Femur (tissue), 1 donor: ENCODE measurements at places on chromosomes 11 and 22.
A peak's percentile ranks its signal among the peaks of the same experiment; 100 is the strongest.

GRCh38 chr22:50244420-50245213, at the start of gene TUBGCP6:
Gene TUBGCP6 (minus strand): TSS chr22:50245023. CDS start chr22:50244459, 564 bp downstream.
- DNase-seq: peak; percentile 96

DNA sequence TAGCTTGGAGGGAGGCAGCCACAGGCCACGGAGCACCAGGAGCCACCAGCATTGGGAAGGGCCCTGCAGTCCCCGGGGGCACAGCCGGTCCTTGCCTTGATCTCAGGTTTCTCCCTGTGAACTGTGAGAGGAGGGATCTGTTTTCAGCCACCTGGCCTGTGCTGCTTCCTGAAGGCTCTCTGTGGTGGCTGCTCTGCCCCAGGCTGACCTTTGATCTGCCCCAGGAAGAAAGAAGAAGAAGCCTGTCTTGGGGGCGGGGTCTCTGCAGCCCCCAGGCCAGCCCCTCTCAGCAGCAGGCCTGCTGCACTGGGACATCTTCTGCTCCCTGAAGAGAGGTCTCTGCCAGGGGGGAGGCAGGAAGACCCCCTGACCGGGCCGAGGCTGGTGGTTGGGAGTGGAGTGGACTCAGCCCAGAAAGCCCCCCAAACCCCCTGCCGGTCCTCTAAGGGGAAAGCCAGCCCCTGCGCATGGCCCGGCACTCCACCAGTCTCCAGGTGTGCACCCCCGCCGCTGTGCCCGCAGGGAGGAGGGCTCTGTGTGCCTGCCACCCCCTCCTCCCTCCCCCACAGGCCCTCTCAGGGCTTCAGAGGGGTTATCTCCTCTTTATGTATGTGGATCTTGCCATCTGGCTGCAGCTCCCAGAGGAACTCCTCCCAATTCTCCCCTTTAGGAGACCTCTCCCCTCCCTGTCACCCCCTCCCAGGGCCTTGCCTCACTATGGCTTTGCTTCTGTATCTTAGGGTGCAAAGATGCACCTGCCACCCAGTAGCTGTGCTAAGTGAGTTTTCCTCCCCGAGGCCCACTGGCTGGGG, 675.3 kb downstream of the BRD1 start:
- no peak for DNase-seq

- DNase-seq: no peak
Observed at GRCh38 chr11:35911616-35912165, 32.2 kb upstream of the LDLRAD3 start.

GRCh38 chr11:36222831-36223635, 66.2 kb downstream of the COMMD9 start:
- no peak for DNase-seq

DNA sequence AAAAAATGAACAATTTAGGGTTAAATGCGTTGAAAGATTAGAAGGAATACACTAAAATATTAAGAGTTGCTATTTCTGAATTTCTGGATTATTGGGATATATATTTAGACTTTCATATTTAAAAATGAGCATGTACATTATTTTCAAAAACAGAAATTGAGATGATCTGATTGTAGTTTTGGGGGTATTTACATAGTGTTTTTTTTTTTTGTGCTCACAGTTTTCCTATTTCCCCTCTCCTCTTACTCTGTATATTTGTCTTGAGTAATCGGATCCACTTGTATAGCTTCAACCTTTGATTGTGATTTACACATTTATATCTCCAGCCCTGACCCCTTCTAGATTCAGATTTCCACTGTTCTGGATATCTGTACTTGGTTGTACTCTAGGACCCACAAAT, 5.3 kb downstream of the USP47 start:
- no peak for DNase-seq

- no peak for DNase-seq
Observed at GRCh38 chr22:31140746-31141145, 438 bp upstream of the PLA2G3 start.

- DNase-seq: no peak
Observed at GRCh38 chr22:50141891-50142363, 28.6 kb upstream of the PANX2 start.

DNA sequence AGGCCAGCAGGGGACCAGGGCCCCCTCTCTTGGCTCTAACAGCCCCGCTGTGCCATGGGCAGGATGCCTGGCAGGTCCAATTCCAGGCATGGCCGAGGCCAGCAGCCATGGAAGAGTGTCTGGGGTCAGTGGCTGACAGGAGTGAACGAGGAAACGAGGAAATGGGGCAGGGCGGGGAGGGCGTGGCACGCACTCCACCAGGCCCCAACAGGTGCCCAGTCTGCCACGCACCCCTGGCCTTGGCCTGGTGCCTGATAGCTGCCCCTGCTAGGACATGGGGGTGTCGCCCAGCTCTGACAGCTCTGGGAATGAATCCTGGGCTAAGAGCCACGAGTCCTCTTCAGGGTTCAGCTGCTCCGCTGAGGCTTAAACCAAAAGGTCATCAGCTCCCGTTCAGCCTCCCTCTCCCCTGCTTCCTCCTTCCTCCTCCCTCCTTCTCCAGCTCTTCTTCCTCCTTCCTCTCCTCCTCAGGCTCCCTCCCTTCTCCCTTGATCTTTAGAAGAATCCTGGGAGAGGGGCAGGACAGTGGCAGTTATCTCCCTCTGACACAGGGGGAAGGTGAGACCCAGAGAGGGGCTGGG, 11.5 kb upstream of the TBC1D22A start:
- no peak for DNase-seq

- no peak for DNase-seq
Observed at GRCh38 chr11:58654908-58655296, 32.4 kb downstream of the CNTF start.

- DNase-seq: no peak
Observed at GRCh38 chr22:32607086-32607485, 132.5 kb downstream of the FBXO7 start.

DNA sequence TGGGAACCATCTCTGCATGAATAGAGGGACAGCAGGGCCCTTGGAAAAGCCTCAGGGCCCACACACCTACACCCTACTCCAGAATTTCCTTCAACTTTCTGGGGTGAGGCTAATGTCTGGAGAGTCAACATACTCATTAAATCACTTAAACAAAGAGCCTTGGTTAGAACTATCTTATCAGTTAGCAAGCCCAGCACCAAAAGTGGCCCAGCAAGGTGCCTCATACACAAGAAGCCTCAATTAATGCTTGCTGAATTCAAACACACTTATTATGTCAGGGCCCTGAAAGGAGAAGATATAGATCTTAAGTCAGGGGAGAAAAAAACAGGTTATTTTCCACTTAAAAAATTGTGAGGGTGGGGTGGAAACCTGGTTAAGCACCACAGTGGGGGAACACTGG, 61.4 kb downstream of the C11orf58 start:
- no peak for DNase-seq
